ENCODE measurements at places on chromosomes 16 and 17.

DNA sequence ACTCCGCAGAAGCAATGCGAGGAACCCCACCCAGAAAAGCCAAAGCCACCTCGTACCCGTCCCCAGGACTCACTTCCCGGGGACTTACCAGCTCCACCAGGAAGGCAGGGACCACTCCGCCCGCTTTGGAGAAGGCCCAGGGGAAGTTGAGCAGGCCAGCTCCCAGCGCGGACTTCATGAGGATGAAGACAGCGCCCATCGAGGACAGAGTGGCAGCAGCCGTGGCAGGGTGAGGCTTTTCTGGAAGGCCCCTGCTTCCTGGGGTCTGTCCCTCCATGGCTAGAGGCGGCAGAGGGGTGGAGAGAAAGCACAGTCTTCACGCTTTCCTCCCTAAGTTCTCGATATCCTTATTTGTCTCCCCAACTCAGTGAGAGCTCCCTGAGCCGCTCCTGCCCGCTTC lies 714 bp downstream of the SLC38A8 start:
- no peak for DNase-seq

GRCh38 chr16:70770626-70771552 lies 30.1 kb downstream of the VAC14 start:
- DNase-seq, result no peak

GRCh38 chr17:19372011-19372370 lies 6.3 kb upstream of the MAPK7 start:
- DNase-seq, result no peak

DNA sequence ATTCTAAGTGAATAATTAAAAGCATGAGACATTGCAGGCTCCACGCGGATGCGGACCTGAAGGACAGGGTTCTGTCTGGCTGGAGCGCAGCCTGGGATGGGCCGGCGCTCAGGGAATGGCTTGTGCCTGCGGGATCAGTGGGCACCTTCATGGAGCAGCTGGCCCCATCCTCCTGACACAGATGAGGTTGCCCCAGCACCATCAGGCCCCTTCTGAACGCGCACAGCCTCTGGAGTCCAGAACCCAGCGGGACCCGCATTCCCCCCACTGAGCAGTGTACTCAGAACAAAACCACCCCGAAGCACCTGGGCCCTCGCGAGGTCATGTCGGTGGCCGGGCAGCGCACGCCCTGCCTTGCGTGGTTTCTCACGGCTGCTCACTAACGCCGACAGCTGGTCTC lies 70.5 kb upstream of the CHMP6 start:
- no peak for DNase-seq

DNA sequence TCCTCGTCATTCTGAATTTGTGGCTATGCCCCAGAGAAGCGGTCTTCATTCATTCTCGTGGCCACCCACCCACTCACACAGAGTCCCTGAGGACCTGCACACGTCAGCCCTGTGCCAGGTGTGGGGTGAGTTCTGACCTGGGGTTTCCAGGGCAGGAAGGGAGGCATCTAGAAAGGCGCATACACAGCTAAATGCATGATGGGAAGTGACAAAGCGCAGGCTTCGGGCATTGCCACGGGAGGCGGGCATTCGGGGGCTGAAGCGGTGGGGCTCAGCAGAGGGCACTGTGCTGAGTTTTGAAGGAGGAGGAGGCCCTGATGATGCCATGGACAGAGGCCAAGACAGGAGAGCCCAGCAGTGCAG lies 10.9 kb downstream of the UBALD2 start:
- no peak for DNase-seq

Data from AG04449 (cell line).